Prostate gland (tissue), 2 donors: ENCODE measurements at places on chromosomes 5 and 9. TPM values are rescaled to one million over a fixed set of nuclear protein-coding genes. Genes with fewer than 3 reads are reported as not detected.

Gene PDLIM4
- 50.2 TPM for total RNA-seq

Gene CDC20B
- total RNA-seq, result not detected

Gene ROR2
- total RNA-seq, result 43.9 TPM

Gene OTP
- total RNA-seq, result not detected

Gene SYK
- 43.6 TPM for total RNA-seq

Gene MARCHF11
- 8.9 TPM for total RNA-seq

Gene SMIM27
- total RNA-seq, result 6.4 TPM

Gene DIRAS2
- 0.28 TPM for total RNA-seq

Gene PLPPR1
- 2.8 TPM for total RNA-seq

Gene SLC6A19
- total RNA-seq, result 0.09 TPM

Gene NPDC1
- total RNA-seq, result 384 TPM

Gene RAD23B
- total RNA-seq, result 111 TPM

Gene PPP2R2B
- total RNA-seq, result 2.6 TPM

Gene NOL6
- total RNA-seq, result 28.6 TPM

Gene DNAJB5
- 16.5 TPM for total RNA-seq

Gene RBM18
- total RNA-seq, result 20.3 TPM

Gene NUTM2G
- not detected for total RNA-seq

Gene NRG2
- 11.1 TPM for total RNA-seq

Gene MCTP1
- 3.3 TPM for total RNA-seq

Gene PCDHGA12
- total RNA-seq, result 3.8 TPM

Gene PPWD1
- total RNA-seq, result 48.5 TPM

Gene CSF1R
- total RNA-seq, result 36.4 TPM

Gene FAM153A
- total RNA-seq, result 50.2 TPM

Gene F12
- 2.6 TPM for total RNA-seq

Gene POU5F2
- total RNA-seq, result 1.7 TPM

Gene DDX31
- total RNA-seq, result 19.0 TPM

Gene OLFM1
- 23.3 TPM for total RNA-seq

Gene IL11RA
- 25.8 TPM for total RNA-seq

Gene DNAJC18
- 7.3 TPM for total RNA-seq

Gene TLE1
- 89.5 TPM for total RNA-seq

Gene MGAT1
- 159 TPM for total RNA-seq

Gene SLC6A18
- total RNA-seq, result not detected

Gene NTNG2
- 12.7 TPM for total RNA-seq

Gene TXNDC8
- total RNA-seq, result not detected

Gene MYMK
- total RNA-seq, result not detected

Gene EPB41L4B
- 15.1 TPM for total RNA-seq

Gene F2RL2
- total RNA-seq, result not detected

Gene TRAF1
- total RNA-seq, result 3.1 TPM

Gene C9orf50
- total RNA-seq, result not detected

Gene SPACA9
- total RNA-seq, result 5.7 TPM

Gene ZNF367
- total RNA-seq, result 5.5 TPM

Gene NFIB
- total RNA-seq, result 165 TPM

Gene C5orf52
- not detected for total RNA-seq

Gene ADAMTS2
- 20.3 TPM for total RNA-seq

Gene MLANA
- total RNA-seq, result not detected

Gene MARVELD2
- 30.1 TPM for total RNA-seq

Gene NEUROG1
- total RNA-seq, result not detected

Gene CTSL
- total RNA-seq, result 90.1 TPM

Gene DMRT3
- total RNA-seq, result 1.8 TPM
